Stimulated activated CD8-positive, alpha-beta memory T cell treated with anti-CD3 and anti-CD28 coated beads, Interleukin-4, amount 100 ng/mL, for 1 hour (primary cell): ENCODE measurements at places on chromosomes 2 and 18.

DNA sequence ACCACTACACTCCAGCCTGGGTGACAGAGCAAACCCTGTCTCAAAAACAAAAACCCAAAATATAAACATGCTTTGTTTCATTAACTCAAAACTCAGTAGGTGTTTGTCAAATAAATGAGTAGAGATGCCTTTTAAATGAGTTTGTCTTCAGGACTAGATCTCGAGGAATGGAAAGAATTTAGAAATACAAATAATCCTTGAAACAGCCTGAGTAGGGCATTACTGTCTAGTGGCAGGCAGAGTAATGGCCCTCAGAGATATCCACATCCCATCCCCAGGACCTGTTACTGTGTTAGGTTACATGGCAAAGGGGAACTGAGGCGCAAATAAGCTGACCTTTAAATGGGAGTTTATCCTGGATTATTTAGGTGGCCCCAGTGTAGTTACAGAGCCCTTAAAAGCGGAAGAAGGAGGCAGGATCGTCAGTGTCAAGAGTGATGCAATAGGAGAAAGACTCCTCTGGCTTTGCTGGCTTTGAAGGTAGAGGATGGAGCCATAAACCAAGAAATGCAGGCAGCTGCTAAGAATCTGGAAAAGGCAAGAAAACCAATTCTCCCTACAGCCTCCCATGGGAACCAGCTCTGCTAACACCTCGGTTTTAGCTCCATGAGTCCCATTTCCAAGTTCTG, 63.0 kb downstream of the CABLES1 start:
- no peak for DNase-seq

- DNase-seq: no peak
These were observed 35.6 kb downstream of the NGEF start for GRCh38 chr2:232977438-232977971.

DNA sequence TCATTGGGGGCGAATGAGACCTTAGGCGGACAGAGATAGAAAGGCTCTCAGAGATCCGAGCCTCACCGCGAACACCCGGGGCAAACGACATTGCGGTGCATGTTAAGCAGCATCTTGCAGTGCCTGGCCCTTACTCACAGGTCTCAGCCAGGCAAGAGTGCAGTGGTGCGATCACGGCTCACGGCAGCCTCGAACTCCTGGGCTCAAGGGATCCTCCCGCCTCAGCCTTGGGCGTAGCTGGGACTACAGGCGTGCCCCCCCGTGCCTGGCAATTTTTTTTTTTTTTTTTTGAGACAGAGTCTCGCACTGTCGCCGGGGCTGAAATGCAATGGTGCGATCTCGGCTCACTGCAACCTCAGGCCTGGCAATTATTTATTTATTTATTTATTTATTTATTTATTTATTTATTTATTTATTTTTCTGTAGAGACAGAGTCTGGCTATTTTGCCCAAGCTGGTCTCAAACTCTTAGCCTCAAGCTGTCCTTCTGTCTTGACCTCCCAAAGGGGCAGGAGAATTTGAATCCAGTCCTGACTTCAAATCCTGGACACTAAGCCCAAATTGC, 1.3 kb downstream of the LAMA3 start:
- DNase-seq: no peak

DNA sequence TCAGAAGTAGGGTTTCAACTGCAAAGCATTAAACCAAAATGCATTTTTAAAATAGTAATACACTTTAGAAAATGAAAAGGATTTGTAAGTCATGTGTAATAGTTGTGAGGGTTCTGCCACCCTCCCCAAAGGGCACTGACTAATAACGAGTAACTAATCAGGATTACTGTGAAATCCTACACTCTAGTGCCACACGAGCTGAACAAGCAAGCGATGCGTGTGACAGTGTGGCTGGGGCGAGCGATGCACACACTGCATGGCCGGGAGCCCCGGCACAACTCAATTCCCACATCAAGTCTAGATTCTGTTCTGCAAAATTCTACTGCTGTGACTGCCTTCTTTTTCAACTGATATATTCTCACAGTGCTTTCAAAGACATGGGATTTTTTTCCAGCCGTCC, 156.4 kb downstream of the SEPTIN10 start:
- DNase-seq: no peak

DNA sequence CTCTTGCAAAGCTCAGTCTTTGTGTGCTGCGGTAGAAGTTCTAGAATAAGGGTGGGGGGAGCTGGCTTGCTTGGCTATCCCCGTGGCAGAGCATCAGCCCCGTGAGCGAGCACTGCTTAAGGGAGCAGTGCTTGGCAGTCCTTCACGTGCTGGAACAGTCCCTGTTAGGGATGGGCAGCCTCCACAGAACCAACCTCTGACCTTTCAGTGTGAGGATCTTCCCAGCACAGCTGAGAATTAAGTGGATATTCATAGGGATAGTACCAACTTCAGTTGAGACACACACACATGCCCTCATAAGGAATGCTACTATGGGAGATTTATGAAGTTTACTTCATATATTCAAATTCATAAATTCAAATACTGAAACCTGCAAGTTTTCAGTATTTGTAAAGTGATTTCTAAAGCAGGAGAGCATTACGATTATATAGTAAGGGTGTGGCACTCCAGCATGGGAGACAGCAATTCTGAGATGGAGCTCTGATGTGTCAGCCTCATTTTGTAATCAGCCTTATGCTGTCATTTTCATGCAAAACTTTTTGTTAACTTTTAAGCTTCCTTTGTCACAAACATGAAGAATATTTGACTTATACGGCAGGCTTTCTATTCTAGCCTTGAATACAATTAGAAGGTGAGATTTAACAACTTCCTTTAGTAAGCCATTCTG, 39.5 kb downstream of the ATP9B start:
- no peak for DNase-seq

- DNase-seq: no peak
These were observed 129.8 kb downstream of the MYO3B start for GRCh38 chr2:170307555-170308351.

GRCh38 chr2:218881744-218882460, 1.2 kb downstream of the WNT10A start:
- DNase-seq: no peak

DNA sequence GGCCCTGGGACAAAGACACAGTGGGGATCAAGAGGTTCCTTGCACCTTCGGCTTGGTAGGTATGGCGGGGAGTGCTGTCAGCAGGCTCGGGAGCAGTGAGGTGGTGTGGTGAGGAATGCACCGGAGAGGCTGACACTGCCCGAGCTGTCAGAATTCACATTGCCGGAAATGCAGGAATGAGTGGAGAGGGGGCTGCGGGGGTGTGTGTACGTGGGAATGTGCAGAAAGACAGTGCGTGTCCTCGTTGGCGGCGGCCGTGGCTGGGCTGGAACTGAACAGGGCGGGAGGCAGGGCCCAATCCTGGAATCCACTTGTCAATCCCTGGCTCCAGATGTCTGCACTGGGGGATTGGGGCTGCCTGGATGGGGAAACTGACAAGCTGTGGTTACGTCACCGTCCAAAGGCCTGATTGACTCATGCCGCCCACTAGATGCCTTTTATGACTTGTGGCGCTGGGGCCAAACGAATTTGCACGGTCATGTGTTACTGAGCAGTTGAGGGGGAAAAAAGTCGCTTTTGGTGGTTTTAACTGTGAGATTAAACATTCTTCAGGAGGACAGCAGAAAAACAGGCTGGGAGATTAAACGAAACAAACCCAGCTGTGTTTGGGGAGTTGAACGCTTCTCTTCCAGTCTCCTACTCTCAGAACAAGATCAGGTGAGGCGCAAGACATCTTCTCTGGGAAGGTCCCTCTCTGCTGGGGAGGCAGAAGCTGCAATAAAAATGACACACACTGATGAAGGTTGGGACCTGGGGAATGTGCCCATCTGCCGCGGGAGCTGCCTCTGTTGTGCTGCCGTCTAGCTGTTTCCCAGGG, 189.4 kb upstream of the GLI2 start:
- DNase-seq: no peak

DNA sequence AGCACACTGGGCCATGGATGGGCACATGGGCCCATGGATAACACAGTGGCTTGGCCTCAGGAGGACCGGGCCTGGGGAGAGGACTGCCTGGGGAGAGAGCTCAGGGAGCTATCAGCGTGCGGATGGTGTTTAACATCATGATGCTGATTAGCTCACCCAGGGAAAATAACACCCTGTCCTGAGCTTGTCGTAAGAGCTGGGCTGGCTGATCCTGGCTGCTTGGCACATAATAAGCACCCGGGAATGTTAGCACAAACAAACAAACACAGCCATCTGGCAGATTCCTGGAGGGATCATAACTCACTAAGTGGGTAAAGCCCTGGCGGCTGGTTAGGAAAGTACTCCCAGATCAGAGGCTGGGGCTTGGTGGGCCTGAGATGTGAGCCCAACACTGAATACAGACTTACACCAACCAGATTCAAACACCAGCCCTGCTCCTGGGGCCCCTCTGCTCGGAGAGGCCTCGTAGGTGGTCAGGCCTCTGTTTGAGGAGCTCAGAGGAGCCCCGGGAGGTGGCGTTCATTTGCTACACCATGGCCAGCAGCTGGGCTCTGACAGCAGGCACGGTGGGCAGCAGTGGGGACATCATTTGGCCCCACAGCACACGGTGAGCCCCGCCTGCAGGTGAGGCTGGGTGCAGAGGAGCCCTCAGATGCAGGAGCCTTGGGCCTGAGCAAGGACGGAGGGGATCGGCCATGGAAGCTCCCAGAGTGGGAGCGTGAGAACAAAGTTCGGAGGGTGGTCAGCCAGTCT, 193.4 kb upstream of the HDAC4 start:
- DNase-seq: no peak

DNA sequence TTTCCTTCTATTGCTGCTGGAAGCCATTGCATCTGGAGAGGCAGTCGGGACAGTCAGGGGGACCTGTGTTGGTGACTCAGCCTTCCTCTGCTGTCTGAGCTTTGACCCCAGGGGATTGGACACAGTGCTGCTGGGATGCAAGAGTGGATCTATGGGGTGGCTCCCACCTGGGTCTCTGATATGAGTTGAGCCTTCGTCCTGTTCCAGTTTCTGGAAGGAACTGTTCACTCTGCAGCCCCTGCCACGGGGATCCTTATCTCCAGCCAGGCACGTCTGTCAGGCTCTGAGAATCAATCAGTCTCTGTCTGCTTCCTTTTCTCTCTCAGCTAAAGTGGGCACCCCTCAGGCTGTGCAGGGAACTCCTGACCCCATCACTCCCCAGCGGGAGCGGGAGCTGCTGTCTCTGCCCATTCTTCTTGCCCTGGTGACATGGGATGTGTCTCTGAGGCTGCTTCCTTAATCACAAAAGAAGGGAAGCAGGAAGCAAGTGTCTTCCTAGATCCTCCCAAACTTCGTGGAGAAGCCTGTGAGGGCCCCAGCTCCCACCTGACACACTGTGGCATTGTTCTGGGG, 51.7 kb downstream of the ARHGAP28 start:
- DNase-seq: no peak

DNA sequence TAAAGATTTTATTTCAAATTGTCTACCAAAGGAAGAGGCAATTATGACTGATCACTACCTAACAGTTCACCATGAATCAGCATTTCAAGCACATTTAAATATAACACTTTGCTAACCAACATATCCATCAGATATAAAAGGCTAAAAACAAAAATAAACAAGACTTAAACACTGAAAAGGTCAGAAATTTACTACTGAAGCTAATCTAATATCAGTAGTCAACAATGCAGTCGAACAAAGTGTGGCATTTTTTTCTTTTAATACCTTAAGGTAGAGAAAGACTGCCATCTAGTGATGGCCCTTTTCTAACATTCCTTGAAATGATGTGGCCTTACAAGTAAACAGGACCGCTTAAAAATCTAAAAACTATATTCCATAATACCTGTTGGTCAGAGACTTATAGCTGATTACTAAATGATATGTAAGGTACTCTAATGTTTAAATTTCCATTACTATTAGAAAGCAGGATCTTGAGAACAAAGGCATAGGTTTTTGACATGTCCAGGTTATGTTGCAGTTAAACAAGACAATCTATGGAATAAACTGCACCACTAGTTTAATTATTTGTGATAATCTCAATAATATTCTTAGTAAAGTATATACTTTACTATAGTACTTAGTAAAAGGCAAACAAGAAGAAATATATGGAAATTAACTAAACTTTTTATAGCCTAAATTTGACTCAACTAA, 80.0 kb downstream of the EXOC6B start:
- DNase-seq: no peak
